ENCODE measurements at places on chromosomes 4 and X.

DNA sequence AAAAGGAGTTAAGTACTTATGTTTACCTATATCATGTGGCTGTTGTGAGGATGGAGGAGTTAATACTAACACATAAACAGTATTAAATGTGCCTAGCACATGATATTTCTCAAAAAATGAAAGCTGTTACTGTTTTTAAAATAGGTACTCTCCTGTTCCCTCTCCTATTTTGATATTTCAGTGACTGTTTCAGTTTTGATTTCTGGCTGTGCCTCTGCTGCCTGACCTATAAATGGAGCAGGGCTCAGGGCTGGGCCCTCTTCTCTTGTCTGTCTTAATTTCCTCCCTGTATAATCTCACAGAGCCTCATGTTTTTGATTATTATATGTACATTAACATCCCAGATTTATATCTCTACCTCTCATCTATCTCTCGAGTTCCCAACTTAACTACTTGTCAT lies 93.3 kb downstream of the UGT8 start:
- no peak for DNase-seq

DNA sequence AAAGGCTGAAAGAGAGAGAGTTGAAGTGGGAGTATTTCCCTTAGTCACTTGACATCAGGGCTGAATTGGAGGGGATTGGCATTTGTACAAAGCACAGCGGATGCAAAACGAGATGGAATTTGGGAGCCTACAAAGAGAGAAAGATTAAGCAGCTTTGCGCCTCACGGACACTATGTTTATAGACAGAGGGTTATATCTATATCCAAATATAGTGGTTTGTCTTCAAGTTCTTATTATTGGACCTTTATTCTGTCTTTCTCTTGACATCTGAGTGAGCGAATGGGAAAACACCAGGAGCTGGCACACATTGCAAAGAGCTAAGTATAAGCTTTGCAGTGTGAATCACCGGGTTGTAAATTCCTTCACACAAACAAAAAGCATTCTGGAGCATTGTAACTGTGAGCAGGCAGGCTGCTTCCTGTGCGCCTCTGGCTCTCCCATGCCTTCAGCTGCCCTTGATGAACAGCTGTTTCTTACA lies 500.2 kb downstream of the STIM2 start:
- no peak for DNase-seq

DNA sequence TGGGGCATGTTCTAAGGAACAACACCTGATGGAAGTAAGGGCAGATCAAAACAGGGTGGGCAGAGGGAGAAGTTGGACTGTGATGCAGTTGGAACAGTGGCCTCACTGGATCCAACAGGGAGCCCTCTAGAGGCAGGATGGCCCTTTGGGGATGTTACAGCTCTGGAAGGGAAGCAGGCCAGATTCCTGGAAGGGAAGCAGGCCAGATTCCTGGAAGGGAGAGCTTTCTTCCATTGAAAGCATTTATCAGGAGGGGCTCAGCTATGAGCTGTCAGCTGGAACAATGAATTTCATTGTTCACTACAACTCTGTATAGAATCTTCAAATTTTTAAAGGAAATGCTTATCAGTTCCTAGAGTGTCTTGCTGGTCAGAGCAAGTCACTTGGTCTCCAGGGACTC lies 17.7 kb downstream of the IL15 start:
- no peak for DNase-seq

GRCh38 chr4:80587871-80588385 lies 252.4 kb downstream of the CFAP299 start:
- no peak for DNase-seq

- no peak for DNase-seq
Measured at GRCh38 chr4:88244816-88245579, 39.4 kb downstream of the PPM1K start.

- no peak for DNase-seq
Measured at GRCh38 chrX:123830309-123830708, 29.5 kb upstream of the XIAP start.

DNA sequence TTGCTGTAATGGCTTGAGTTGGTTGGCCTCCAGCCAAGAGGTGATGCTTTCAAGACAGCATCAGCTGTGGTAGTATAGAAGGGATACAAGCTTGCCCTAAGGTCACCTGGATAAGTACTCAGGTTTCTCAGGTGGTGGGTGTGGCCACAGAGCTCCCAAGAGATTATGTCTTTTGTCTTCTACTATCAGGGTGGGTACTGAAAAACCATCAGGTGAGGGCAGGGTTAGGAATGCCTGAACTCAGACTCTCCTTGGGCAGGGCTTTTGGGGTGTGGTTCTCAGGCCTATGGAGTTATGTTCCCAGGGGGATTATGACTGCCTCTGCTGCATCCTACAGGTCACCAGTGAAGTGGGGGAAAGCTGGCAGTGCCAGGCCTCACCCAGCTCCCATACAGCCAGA lies 654.6 kb upstream of the GALNT7 start:
- DNase-seq, result no peak

GRCh38 chr4:24778464-24779225 lies 16.7 kb upstream of the SOD3 start:
- peak; percentile 94 for DNase-seq

DNA sequence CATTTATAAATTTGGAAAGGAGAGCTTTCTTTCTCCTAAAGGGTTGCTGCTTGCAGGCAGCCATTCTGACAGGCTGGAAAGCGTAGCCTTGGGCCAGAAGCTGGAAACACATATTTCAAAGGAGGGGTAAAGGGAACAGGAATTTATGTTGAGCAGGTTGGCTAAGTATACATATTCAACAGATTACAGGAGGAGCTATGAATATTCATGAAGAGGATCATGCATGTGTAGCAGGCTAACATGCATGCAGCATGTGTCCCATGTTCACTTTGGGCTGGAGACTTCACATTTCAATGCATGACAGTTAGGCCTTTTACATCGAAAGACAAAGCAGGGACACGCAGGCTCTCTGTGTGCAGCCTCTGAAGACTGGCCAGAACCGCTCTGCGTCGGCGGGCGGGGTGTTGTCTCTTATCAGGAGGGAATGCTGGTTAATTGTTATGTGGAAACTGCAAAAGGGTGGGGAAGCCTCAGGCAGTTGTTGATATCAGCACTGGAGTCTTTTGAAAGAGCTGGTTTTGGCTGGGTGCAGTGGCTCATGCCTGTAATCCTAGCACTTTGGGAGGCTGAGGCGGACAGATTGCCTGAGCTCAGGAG lies 31.5 kb downstream of the CASP3 start:
- no peak for DNase-seq

DNA sequence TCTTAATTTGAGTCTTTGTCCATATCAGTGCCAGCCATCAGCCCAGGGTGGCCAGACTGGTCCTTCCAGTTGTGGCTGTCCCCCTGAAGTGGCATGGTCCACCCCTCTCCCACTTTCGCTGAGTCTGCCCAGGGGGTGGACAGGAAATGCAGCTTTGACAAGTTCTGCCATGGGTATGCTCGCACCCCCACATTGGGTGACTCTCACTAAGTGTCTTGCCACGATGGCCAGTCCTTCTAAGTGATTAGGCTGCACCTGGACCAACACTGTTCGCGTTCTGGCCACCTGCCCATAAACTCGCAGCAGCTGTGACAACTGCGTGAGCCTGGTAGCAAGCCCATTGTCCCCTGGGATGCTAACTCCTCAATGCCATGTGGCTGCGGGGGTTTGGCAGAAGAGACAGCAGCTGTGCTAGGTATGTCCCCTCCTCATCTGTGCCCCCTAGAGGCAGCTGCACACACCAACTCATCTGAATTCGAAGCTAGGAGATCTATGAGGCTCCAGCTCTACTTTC lies 10.0 kb upstream of the LNX1 start:
- DNase-seq, result no peak

- peak; percentile 32 for DNase-seq
Measured at GRCh38 chr4:175705407-175705806, 106.7 kb downstream of the GPM6A start.

GRCh38 chr4:94372991-94373390 lies 30.4 kb upstream of the HPGDS start:
- DNase-seq, result no peak

GRCh38 chrX:67784712-67785111 lies 240.9 kb downstream of the AR start:
- no peak for DNase-seq

DNA sequence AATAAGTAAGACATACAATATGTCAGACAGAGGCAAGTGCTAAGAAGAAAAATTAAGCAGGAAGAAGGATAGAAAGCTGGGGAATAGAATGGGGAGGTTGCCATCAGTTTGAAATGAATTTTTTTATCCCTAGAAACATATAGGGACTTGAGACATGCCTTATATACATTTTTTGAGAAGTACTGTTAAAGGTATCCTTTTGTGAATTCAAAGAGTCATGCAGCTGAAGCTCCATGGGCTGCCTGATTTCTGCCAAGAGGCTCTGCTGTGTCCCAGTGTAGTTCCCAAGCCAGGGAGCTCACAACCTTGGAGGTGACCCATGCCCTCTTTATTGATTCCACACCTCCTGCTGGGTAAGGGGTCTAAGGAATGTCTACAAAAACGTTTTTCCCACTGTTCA lies 564.6 kb upstream of the DIPK2B start:
- DNase-seq, result no peak

GRCh38 chr4:181528570-181529184 lies 714.5 kb upstream of the TENM3 start:
- peak; percentile 24 for DNase-seq

- DNase-seq, result no peak
Measured at GRCh38 chrX:68724531-68725020, 77.1 kb downstream of the STARD8 start.

GRCh38 chr4:10741961-10742699 lies 57.6 kb upstream of the CLNK start:
- DNase-seq, result no peak

- no peak for DNase-seq
Measured at GRCh38 chr4:129140521-129140920, 44.6 kb downstream of the C4orf33 start.

DNA sequence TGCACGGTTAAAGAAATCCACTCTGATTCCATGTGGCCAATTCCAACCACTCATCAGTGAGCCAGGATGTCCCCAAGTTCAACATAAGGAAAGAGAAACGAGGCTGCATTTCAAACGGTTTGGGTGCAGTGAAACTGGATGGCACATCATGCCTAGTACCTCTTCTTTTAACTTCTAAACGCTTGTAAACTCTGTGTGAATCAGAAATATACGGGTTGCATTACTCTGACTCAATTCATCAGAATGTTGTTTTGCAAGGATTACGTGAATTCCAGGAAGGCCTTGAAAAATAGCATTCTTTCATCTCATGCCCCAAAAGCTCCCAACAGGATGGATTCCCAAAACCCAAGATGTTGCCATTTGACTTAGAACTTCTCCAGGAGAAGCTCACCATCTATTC lies 270.4 kb downstream of the LDB2 start:
- DNase-seq, result no peak

- DNase-seq, result no peak
Measured at GRCh38 chr4:147479376-147479775, 1.5 kb upstream of the EDNRA start.

GRCh38 chrX:31893525-31893924 lies 821.7 kb upstream of the FTHL17 start:
- no peak for DNase-seq

GRCh38 chr4:13903901-13904300 lies 276.4 kb upstream of the BOD1L1 start:
- DNase-seq, result no peak

- no peak for DNase-seq
Measured at GRCh38 chr4:118765399-118765798, 70.5 kb downstream of the SEC24D start.

DNA sequence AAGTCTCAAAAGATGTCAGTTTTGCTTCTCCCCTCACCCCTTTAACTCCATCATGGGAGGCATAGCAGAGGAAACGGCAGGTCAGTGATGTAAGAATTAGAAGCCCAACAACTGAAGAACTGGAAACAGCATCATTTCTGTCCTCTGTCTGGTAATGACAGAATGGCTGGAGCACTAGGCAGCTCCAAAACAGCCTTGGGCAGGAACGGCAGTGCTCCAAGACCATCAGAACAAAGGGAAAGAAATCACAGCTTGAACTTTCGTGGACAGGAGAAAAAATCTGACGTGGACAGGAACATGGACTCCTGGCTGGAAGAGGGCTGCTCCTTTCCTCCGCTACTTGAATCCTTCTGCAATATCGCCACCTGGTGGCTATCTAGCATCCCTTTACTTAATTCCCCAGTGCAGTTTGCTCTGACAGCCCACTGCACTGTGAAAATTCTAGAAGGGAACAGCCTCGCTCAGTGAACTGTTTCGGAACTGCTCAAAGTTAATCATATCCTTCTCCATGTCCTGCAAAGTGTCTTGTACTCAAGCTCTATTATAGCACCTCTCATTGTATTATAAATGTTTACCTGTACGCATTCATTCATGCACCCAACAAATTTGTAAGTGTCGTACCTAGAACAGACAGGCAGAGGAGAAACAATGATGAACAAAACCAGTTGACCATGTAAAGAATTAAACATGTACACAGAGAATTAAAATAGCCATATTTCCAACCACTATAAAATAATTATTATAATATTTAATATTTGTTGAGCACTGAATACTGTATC lies 20.4 kb downstream of the SLC25A53 start:
- peak; percentile 81 for DNase-seq

DNA sequence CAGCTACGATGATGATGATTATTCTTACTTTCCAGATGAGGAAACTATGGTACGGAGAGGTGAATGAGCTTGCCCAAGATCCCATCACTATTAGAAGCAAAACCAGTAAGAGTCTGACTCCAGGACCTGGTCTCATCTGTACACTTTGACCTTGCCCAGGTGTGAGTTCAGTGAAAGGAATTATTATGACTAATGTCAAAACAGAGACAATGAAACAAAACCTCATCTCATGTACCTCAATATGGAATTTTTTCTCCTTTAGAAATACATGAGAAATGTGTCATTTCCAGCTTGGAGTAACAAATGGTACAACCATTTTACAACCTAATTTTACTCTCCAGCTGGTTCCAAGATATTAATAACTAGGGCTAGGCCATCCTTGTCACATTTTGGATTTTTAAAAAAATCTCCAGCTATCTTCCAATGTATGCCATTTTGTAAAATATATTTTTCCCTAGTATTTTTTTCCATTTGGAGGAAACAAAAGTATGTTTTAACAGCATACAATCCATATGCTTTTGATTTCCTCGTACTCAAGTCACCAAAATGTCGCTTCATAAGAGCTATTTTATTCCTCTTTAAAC lies 213.8 kb downstream of the PTTG2 start:
- DNase-seq, result no peak

- DNase-seq, result no peak
Measured at GRCh38 chr4:104470770-104471169, 23.9 kb downstream of the CXXC4 start.

- no peak for DNase-seq
Measured at GRCh38 chr4:2935762-2936743, 27.2 kb downstream of the NOP14 start.

- DNase-seq, result no peak
Measured at GRCh38 chr4:128573781-128574508, 235.6 kb upstream of the JADE1 start.

GRCh38 chrX:73289039-73289438 lies 74.4 kb upstream of the NAP1L2 start:
- no peak for DNase-seq

GRCh38 chrX:135536877-135537276 lies 16.4 kb downstream of the INTS6L start:
- DNase-seq, result no peak

- no peak for DNase-seq
Measured at GRCh38 chrX:19798423-19798822, 89.0 kb downstream of the SH3KBP1 start.

- no peak for DNase-seq
Measured at GRCh38 chrX:19544693-19545305, 29.5 kb upstream of the MAP3K15 start.

GRCh38 chr4:154740462-154740861 lies 3.3 kb upstream of the LRAT start:
- no peak for DNase-seq

GRCh38 chrX:20221902-20222301 lies 44.8 kb downstream of the RPS6KA3 start:
- no peak for DNase-seq

Data from right lung (tissue), 10 donors.